ENCODE measurements at places on chromosomes 2 and 18.

DNA sequence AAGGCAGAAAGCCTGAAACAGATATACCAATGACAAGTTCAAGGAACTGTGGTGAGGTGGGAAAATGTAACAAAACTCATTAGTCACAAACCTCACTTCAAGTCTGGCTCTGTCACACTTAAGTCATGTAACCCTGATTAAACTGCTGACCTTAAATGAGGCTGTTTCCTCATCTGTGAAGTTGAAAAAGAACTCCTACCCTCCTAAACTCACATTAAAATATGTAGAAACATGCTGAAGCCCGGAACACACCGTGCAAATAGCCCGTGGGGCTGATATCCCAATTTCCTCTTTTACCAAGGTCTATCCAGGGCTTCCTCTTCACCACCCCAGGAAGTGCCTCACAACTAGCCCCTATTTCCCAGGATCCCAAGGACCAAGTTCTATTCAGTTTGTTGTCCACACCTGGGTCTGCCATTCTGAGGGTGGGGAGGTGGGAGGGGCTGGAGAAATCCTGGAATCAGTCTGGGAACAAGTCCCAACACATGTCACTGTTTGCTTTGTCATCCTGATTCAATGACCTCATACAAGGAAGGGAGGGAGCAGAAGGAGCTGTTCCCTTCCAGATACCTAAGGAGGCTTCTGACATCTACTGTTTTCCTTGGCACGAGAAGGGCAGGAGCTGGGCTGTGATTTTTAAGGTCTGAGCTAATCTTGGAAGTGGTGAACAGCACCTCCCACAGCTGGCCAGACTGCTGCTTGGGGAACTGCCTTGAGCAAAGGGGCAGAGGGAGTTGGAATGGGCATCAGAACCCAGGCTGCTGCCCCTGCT, 42.3 kb downstream of the SLC4A1AP start:
- DNase-seq, result no peak

DNA sequence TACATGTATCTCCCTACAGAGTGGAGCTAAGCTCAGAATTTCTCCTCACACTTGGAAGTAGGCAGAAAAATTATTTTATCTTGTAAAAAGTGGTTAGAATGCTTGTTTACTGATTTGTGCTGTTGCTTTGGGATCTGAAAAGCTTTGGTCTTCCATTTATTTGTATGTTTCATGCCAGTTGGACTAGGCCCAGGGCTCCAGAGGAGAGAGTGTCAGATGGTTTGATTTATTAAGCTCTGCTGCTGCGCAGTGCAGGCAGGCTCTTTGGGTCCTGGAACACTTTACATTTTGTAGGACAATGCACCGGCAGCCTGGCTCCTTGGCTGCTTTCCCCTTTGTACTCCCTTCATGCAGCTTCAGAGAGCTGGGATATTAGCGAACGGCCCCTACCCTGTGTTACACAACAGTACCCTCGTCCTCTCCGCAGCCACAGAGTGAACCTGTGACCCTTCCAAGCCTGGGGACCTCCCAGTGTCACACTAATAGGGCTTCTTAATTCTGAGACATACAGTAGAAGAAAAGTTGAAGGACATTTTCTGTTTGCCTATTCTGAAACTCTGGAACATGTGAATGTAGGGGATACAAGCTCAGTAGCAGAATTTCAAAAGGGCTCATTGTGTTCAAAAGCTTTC, 56.7 kb upstream of the EML6 start:
- no peak for DNase-seq

DNA sequence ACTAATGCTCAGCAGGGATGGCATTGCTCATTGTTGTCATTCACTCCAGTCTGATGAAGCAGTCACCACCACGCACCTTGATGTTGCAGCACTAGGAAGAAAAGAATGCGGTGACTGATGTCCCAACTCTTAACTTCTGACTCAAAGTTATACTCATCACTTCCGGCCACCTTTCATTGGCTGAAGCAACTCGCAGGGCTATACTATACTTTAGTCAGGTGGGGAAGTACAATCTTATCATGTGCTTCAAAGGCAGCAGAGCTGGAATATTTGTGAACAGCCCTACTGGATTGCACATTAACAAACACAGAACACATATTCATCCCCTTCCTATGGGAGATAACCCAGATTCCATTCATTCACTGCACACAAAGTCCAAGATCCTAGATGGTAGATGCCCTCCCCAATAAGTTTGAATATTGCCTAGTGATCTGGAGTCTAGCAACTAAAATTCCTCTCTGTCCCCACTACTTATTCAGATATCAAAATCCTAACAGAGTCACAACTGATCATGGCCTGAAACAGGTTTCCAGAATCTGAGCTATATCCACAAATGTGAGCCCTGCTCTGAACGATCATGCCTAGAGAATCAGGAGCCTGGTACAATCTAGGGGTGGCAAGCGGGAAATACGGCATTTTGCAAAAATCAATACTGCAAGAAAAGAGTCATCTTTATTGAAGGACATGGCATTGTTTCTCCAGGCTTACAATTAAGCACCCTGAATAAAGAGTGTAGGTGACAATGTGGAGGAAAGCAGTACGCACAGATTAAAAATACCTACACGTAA, 3.4 kb upstream of the SPATS2L start:
- DNase-seq, result no peak

DNA sequence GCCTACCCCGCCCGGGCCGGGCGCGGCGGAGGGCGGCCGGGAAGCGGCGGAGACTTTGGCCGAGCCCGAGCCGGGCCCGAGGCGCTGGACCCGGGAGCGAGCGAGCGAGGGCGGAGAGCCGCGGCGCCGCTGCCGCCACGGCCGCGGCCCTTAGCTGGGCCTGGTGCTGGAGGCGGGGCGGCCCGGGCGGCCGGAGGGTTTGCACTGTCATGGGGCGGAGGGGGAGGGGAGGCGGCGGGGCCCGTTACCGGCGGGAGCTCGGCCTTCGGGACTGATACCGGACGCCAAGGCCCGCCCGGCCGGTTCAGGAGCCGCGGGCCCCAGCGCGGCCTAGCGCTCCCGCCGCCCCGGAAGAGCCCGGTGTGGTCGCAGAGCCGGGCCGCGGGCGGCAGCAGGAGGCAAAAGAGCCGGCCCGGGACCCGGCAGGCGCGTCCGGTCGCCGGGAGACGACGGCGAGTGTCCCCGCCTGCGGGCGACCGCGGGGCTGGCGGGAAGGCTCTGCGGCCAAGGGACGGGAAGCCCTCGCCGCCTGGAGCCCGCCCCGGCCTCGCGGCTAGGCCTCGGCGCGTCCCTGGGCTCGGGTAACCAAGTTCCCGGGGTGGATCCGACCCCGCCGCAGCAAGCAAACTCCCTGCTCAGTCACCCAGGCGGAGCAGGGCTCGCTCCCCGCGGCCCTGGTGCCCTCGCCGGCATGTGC, 697 bp downstream of the KCMF1 start:
- peak; percentile 69 for DNase-seq

DNA sequence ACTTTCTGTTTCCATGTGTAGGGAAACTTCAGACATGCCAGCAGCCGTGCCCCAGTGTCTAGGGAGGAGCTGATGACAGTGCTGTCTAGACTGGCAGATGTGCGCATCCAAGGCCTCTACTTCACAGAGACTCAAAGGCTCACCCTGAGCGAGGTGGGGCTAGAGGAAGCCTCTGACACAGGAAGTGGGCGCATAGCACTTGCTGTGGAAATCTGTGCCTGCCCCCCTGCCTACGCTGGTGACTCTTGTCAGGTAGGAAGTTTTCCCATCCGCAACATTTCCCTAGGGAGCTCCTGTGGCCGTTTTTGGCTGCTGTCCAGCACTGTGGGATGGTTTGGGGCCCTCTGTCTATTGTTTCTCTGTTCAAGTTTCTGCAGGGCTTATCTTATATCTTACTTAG, 143.1 kb upstream of the TTC39C start:
- peak; percentile 78 for DNase-seq

Data from CD4-positive, alpha-beta T cell treated with Interleukin-15 for 1 hour (primary cell).